Activated T-helper 1 cell treated with anti-CD3 and anti-CD28 coated beads, Interleukin-12 subunit alpha, Interleukin-12 subunit beta, Interleukin-2, Interleukin-4 antibody, amounts not matched to agents 30 ng/mL and 10 ng/mL and 1 ng/mL, durations not matched to agents 14 hours and 24 hours and 36 hours (primary cell): ENCODE measurements at places on chromosomes 4 and X. TPM values are rescaled to one million over a fixed set of nuclear protein-coding genes. Genes with fewer than 3 reads are reported as not detected.

GRCh38 chrX:55546956-55547355 is 57.3 kb upstream of the USP51 start:
- no peak for DNase-seq

The ART3 gene
- 0.47 and 0.49 TPM in 2 replicates for total RNA-seq

GRCh38 chr4:129334136-129334535 is 238.2 kb downstream of the C4orf33 start:
- DNase-seq: no peak

- no peak for DNase-seq
These were observed 40.2 kb downstream of the PJA1 start for GRCh38 chrX:69125094-69125493.
